ENCODE measurements at places on chromosomes 13 and 19.

- no peak for DNase-seq
Observed at GRCh38 chr13:101747039-101747438, 294.6 kb downstream of the ITGBL1 start.

DNA sequence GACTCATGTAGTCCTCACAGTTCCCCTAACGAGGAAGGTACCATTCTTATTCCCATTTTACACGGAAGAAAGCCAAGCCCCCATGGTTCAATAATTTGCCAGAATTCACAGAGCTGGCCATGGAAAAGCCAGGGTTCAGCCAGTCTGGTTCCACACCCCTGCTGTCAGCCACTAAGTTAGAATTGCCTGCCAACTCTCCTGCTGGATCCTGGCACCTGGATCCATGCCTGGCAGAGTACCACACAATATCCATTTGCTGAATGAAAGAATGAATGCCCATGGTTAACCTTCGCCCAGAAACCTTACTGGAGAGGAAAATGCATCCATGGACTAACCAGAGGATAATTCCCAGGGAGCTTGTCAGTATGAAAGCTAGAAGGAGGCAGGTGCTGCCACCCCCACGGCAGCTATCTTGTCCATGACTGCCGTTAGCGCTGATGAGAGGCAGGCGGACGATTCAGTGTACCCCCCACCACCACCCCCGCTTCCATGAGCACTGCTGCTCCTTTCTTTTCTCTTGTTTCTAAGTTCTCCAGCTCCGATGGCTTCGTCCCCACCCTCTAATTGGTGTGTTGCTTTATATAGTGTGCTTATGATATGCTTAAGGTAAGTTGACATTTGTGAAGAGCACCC lies 114.5 kb downstream of the SLC7A1 start:
- no peak for DNase-seq

GRCh38 chr13:38998739-38999138 lies 8.1 kb upstream of the STOML3 start:
- DNase-seq: no peak

DNA sequence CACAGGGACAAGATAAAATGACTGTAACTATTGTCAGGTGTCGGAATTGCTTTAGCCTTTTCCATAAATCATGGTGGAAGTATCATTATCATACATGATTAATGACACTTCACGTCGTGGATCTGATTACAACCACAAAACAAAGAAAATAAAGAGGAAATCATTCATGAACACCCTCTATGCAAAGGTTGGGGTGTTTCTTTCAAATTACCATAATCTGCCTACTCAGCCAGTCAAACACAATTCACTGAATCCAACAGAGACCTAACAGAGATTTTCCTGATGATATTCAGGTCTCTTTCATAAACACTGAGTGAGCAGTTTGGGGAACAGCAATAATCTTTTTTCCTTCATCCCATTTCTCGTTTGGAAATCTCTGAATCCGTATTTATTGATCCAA lies 625.6 kb downstream of the DCT start:
- DNase-seq: no peak

- DNase-seq: no peak
Observed at GRCh38 chr13:33933810-33934209, 115.9 kb downstream of the RFC3 start.

GRCh38 chr19:35774274-35775045 lies 904 bp upstream of the ARHGAP33 start:
- no peak for DNase-seq

GRCh38 chr19:29001597-29002245 lies 211.2 kb downstream of the UQCRFS1 start:
- DNase-seq: no peak

GRCh38 chr13:102628559-102628958 lies 31.8 kb downstream of the TPP2 start:
- DNase-seq: no peak

- DNase-seq: peak; percentile 40
Observed at GRCh38 chr13:49300739-49301589, 53.2 kb downstream of the CDADC1 start.

- no peak for DNase-seq
Observed at GRCh38 chr19:50292216-50292827, 36.9 kb downstream of the KCNC3 start.

DNA sequence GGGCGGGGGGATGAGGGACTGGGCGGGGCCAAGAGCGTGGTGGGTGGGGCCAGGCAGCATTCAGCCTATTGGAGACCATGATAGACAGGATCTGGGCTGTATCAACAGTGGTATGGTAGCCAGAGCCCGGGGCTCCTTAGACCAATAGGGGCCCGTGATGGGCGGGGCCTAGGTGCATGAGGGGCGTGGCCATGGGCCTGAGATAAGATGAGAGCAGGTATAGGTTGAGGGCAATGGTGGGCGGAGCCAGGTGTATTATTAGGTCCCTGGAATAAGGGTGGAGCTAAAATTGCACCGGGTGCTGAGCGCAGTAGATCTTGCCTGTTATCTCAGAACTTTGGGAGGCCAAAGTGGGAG lies 5.3 kb downstream of the ABCA7 start:
- peak; percentile 87 for DNase-seq

- no peak for DNase-seq
Observed at GRCh38 chr13:50891206-50891605, 18.4 kb upstream of the RNASEH2B start.

DNA sequence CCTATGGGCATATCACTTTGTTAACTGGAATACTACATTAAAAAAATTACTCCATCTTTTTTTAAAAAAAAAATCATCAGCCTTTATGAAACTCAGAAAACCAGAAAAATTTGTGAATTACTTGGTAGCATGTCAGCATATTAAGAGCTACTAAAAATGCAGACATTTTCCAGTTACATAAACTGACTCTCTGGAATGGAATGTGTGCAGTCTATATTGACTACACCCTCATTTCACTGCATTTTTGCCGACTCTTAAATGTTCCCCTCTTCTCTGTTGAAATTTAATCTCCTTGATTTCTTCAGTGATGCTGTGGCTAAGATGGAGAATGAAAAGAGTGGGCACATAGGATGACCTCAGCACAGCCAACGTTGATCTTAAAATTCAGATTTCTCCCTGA lies 393.8 kb downstream of the ITGBL1 start:
- DNase-seq: no peak

DNA sequence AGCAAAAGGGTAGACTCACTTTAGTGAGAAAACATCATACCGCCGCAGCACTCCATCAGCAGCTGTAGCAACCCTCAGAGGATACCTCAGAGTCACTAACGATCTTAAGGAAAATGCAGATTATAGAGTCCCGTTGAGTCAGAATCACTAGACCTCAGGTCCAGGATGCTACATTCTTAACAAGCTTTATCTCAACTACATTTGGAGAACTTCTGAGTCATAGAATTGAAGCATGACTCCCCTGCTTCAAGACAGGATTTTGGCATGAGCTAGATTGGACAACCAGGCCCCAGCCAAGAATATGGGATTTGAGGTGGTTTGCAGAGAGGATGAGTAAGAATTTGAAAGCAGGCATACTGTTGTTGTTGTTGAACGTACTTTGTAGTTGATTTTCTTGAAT lies 118.9 kb upstream of the UBL3 start:
- no peak for DNase-seq

- DNase-seq: no peak
Observed at GRCh38 chr13:42688821-42689220, 92.6 kb upstream of the FAM216B start.

DNA sequence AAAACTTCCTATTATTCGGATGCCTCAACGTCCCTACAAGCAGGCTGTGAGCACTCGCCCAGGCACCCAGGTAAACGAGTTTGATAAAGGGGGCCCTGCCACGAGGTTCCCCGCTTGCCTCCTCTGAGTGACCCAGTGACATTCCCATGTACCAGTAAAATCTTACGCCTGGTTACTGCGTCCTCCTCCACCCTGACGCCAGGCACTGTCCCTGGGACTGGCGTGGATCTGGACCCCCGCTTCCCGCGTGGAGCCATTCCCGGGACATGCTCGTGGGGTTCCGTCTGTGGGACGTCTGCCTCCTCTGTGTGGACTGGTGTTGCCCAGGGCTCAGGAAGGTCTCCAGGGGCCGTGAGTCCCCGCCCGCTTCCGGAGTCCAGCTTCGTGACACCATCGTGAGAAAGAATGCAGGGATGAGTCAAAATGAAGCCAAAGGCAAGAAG lies 407 bp upstream of the ZNF550 start:
- peak; percentile 22 for DNase-seq

DNA sequence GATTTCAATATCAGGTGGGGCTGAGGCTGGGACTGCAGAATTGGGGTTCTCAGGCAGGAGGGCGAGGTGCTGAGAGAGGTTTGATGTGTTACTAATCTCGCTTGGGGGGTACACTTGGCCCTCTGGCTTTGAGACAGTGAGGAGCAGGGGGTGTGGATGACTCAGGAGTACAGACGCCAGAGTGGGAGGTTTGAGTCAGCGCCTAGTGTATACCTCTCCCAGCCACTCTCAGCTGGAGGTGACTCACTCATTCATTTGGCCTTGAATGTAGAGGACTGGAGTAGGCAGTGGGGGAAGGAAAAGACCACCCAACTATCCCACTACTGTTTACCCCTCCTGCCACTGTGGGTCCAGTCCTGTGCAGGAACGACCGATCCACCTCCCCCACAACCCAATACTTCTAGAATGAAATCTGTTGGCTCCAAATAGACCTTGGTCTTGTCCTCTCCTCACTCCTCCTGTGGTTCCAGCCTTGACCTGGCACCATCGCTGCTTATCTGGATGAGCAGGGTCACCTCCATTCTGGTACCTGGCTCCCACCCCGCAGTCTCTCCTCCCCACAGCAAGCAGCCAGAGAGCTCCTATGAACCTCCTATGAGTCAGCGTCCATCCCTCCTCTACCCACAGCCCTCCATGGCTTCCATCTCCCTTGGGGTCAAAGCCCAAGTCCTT lies 20.1 kb upstream of the ZNRF4 start:
- DNase-seq: no peak

DNA sequence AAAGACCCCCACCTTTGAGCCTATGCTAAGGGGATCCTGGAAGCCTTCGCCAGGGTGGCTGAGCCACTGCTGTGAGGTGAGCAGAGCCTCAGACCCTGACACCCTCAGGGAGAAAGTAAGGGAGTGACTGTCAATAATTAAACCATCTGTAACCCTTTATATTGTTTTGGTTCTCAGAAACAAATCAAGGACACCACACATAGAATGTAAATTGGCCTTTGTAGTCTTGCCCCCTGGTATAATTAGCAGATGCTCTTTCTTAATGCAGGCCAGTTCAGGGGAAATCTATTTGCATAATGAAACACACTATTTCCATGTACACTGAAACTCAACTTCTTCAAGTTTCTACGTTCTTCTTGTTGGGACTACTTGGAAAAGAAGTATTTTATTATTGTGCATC lies 127.7 kb upstream of the EDNRB start:
- DNase-seq: no peak

GRCh38 chr19:44848036-44848811 lies 2.1 kb downstream of the NECTIN2 start:
- DNase-seq: no peak

- DNase-seq: peak; percentile 56
Observed at GRCh38 chr19:17938092-17938845, 5.5 kb downstream of the CCDC124 start.

- DNase-seq: no peak
Observed at GRCh38 chr19:31718898-31719297, 369.7 kb upstream of the TSHZ3 start.

DNA sequence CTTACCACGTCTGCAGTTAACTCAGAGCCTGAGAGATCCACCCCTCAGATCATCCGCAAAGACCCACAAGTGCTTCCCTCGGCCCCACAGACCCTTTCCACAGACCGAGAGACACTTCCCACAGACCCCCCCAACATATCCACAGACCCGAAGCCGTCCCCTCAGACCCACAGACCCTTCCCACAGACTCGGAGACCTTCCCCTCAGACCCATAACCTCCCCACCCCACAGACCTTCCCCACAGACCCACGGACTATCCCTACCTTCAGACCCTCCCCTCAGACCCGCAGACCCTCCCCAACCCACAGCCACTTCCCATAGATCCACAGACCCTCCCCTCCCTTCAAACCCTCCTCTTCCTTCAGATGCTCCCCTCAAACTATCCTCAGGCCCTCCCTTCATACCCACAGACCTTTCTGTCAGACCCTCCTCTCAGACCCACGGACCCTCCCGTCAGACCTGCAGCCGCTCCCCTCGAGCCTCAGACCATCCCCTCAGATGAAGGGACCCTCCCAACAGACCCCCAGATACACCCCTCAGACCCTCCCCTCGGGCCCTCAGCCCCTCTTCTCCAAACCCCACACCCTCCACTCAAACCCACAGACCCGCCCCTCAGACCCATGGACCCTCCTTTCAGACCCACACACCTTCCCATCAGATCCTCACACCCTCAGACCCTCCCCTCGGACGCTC lies 20.1 kb upstream of the TFDP1 start:
- no peak for DNase-seq

DNA sequence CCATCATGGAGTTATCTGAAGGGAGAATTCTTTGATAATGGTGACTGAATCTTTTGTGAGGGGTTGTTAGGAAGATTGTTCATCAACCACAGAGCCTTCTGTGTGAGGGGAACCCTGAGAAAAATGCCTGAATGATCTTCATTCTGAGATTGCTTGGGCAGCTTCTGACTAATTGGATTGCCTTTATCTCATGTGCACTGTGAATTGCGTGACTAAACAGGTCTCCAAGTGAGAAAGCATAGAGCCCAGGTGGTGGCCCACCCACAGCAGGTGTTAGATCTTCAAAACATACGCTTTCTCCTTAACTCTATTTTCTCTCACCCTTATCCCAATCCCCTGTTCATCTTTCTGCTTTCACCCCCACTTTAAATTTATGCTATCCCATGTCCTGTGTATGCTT lies 58.3 kb downstream of the DOCK9 start:
- peak; percentile 41 for DNase-seq

DNA sequence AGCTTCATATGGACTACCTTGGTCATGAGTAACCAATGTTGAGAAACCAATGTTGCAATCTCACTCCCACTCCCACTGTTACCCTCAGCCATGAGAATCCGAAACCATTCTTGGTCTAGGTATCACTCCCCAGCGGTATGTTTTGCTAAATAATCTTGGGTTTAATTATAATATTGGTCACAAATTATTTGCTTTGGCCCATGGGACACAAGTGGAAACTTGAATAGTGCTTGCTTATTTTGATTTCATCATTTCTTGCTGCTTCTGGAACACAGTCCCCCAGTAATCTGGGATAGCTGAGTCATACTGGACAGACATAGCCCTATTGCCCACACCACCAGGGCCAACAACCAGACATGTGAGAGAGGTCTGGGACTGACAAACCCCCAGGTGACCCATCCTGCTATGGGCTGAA lies 171.6 kb upstream of the IPO5 start:
- DNase-seq: no peak

GRCh38 chr13:40228496-40228895 lies 437.9 kb downstream of the FOXO1 start:
- no peak for DNase-seq

DNA sequence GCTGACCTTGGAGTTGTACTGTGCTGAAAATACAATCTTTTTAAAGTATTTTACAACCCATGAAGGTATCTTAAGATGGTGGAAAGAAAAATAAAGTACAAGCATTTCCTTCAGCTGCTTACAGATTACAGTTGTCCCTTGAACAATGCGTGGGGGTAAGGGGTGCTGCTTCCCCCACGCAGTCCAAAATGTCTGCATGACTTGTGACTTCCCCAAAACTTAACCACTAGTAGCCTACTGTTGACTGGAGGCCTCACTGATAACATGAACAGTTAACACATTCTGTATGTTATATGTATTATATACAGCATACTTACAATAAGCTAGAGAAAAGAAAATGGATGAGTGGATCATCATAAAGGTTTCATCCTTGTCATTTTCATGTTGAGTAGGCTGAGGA lies 45.3 kb upstream of the ZNF599 start:
- no peak for DNase-seq

All from GM06990 (cell line).